ENCODE measurements at places on chromosomes 3 and 15. TPM values are rescaled to one million over a fixed set of nuclear protein-coding genes. Genes with fewer than 3 reads are reported as not detected.

Gene VGLL3
- total RNA-seq = 242 TPM

Gene UROC1
- total RNA-seq = not detected

Gene GPR27
- not detected for total RNA-seq

Gene RTP4
- 2.7 TPM for total RNA-seq

Gene ULK3
- total RNA-seq = 19.4 TPM

Gene IQCH
- 4.7 TPM for total RNA-seq

Gene ATP10A
- 32.9 TPM for total RNA-seq

Gene FGD5
- total RNA-seq = under 0.01 TPM

- DNase-seq = no peak
These were observed 38.9 kb upstream of the SNTN start for GRCh38 chr3:63613561-63613960.

DNA sequence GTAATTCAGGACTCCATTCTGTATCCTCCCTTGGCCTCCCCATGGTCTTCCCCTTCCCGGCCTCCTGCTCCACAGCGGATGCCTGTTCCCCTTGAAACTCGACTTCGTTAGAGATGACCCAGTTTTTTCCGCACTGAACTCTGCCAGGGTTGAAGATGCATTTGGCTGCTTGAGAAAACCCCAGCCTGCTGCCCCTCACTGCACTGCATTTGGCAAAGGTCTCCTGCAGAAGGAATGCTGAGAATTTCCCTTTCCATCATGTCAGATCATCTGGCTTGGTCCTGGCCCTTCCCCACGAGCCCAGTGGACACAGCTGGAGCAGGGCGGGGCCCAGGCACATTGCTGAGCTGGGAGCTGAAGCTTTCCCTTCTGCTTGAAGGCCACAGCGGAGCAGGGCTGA lies 37.6 kb upstream of the RGMA start:
- no peak for DNase-seq

DNA sequence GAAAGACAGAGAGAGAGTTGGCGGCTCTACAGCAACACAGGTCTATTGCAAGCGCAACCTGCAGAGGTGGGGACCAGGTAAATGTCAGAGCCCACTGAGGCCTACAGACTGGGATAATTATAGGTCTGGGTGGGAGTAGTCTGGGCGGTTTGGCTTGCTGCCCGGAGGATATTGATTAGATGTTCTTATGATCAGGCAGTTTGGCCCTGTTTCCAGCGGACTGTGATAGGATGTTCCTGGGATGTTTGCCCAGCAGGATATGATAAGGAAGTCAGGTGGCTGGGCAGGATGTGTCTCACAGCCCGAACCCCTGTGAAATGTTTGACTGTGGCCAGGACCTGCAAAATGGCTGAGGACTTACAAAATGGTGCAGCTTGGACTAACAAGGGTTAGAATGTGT lies 364.9 kb downstream of the NAALADL2 start:
- DNase-seq = no peak

DNA sequence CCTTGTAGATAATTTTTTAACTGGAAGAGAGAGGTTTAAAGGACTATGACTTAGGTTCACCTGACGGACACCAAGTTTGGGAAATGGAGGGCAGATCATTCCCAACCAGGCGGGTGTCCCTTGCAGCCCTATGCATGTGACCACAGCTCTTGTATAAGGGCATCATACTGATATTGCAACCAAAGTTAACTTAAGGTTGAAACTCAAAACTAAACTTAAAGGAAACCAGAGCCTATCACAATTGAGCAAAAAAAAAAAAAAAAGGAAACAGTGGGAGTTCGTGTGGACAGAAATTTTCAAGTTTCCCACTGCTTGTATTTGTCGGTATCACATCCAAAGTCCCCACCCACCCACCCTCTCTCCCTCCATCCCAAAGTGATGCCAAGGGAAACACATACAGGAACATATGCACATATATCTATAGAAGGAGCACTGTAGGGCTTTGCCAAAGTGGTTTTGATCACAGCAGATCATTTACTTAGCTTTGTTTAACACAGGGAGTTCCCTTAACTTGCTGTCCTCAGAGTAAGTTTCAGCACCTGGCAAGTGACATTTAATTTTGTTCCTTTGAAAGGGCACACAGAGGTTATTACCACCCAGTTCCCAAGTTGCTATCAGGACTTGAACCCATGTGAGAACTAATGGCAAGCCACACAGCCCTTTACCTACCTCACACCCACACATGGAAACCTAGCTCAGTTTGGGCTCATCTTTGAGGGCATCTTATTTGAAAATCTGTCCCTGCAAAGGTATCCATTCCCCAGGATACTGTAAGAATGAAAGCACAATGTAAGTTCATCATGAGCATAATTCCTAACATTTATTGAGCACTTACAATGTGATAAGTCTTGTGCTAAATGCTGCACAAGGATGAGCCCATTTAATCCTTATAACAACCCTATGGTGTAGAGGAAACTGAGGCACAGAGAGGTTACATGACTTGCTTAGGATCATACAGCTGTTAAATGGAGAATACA lies 204.5 kb upstream of the CMC1 start:
- no peak for DNase-seq

DNA sequence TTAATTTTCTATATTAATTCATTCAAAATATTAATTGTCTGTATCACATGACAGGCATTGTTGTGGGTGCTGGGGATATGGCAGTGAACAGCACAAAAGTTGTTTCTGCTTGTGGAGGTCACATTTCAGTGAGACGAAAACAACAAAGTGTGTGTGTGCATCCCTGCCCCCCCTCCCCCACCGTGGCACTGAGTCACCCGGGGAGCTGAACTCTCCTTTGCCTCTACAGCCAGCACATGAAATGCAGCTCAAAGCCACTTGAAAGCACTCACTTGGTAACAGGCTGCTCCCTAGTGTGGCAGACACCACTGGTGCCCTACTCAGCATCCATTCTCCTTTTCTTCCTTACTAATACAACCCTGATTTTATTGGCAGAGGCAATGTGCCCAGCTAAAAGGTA lies 16.9 kb upstream of the SCAMP5 start:
- peak; percentile 61 for DNase-seq

DNA sequence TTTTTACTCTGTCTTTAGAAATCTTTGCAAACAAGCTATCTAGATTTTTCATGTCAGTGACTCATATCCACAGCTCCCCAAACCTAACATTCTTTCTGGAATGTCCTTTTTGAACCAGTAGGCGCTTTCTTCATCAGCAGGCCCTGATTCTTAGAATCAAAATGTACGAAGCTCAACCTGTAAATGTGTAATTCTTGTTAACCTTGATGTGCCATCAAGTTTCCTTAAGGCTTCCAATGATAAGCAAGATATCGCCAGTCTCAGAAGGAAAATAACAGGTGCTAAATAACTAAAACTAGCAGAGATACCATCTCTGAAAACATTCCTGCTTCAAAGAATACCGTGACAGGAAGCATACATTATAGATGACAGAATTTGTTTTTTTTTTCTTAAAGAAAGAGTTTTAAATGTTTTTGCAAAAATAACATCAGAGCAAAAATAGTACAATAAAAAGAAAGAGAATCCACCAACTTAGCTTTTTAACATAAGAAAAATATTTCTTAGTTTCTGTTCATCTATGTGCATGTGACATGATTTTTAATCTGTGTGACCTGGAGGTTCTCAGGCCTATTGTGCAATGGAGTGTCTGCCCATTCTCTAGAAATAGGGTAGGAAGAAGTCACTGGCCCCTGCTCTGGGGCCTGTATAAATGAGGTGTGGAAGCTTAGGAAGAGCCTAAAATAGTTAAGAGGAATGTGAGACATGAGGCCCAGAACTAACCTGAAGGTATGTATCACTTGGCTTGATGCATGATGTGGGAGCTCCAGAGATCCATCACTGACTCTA lies 14.7 kb upstream of the SECISBP2L start:
- DNase-seq = peak; percentile 48

Data from osteoblast (primary cell).